Esophagus mucosa (tissue), 1 donor: ENCODE measurements at places on chromosomes 2 and 18.
A peak's percentile ranks its signal among the peaks of the same experiment; 100 is the strongest.

GRCh38 chr2:220276741-220277444 lies 649.5 kb downstream of the SLC4A3 start:
- ATAC-seq, result no peak

DNA sequence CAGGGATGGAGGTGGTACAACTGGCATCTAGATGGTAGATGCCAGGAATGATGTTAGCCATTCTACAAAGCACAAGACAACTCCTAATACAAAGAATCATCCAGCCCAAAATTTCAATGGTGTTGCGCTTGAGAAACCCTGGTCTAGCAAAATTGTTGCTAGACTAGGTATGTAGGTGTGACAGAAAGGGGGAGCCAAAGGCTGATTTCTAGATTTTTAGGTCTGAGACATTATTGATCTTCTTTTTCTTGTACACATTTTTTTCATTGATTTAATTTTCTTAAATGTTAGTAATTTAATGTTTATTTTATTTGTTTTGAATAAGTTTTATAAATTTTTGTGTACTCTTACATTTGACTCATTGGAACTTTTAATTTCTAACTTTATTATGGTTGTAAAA lies 216.4 kb downstream of the FSIP2 start:
- no peak for ATAC-seq

DNA sequence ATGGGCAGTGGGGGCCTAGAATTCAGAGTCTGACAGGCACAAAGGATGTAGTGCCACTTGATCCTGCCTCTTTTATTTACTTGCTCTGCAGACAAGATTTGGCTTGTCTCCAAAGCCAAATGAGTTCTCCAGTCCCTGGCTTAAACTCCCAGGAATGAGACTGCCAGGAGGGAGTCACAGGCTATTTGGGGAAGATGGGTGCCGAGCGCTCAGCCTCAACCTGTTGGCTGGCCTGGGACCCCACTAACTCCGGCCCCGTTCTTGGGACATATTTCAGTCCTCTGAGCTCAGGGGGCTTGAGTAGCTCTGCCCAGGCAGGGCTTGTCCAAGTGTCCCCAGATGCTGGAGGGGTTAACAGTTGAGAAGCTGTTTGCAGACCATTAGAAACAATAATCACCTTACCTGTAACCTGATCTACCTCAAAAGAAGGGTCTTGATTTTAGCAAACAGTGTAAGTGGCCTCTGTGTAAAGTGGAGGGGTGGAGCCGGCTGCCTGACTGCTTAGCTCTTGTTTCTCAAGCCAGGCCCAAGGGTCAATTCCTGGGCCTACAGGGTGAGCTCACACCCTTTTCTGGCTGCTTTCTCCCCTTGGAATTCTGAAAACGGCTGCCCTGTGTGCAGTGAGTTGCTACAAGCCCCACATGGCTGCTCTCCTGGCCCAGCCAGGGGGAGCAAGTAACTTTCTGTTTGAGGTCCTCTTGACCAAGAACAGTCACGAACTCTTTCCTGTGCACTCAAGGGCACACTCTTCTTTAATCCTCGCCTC lies 27.1 kb upstream of the FZD5 start:
- ATAC-seq, result no peak

- no peak for ATAC-seq
Measured at GRCh38 chr18:67730886-67731285, 214.4 kb upstream of the DSEL start.

DNA sequence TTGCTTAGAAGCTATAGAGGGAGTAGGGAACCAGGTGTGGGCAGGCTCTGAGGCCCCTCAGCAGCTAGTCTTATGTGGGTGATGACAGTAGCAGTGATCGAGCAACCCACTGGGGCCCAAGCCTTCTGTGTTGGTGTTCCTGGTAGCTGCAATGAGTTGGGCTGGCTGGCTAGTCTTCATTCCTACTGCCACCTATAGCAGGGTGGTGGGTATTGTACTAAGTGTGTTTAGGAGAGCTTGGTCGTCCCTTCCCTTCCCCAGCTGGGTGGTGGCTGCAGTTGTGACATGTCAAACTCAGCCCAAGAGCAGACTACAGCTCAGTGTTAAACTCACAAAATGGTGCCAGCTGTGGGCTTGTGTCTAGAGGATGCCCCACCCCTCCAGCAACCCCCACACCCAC lies 486.1 kb upstream of the UBE2E3 start:
- ATAC-seq, result no peak

- ATAC-seq, result no peak
Measured at GRCh38 chr2:79982445-79982844, 322.1 kb downstream of the LRRTM1 start.

DNA sequence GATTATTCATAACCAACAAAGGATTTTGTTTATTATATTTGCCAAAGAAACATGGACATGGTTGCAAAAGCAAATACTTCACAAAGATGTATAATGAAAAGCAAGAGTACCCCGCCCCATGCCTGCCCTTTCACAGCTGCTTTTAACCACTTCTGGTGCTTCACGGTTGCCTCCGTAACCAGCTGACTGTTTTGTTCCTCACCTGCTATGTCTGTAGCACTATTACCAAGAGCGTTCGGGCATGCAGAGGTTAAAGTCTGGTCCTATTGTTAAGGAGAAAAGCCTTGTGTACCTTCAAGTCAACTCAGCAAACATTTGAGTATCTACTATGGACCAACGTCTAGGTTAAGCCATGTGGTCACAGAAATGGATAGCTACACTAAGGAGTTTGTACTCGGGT lies 115.2 kb upstream of the FOSL2 start:
- ATAC-seq, result no peak

GRCh38 chr2:212974692-212975091 lies 176.7 kb downstream of the IKZF2 start:
- ATAC-seq, result peak; percentile 82

DNA sequence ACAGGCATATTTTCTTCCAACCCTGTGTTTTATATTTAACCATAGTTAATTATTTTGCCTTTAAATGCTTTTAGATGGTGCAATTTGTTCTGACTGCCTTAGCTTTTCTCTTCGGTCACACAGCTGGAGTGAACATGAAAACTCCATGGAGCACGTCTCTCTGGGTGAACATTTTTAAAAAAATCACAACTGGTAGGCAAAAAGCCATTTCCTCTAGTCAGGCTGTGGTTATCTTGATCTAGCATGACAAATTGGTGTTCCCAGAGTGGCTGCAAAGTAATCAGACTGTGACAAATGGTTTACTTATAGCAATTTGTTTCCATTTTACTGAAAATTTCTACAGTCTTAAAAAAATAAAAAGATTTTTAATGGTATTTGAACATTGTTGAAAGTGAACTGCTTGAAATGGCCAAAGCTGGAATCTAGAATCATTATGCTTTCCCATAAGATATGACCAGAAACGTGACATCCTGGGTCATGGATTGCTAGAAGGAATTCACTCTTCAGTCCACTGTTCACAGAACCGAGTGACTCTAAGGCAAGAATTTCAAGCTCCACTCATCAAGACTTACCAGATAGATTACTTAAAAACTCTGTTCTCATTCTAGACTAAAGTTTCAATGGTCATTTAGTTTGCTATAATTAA lies 703.6 kb downstream of the CPS1 start:
- ATAC-seq, result no peak

- ATAC-seq, result no peak
Measured at GRCh38 chr2:105842555-105842954, 97.8 kb downstream of the NCK2 start.

- ATAC-seq, result no peak
Measured at GRCh38 chr2:26462100-26462499, 15.8 kb downstream of the OTOF start.

- ATAC-seq, result no peak
Measured at GRCh38 chr2:220192994-220193753, 565.7 kb downstream of the SLC4A3 start.

- no peak for ATAC-seq
Measured at GRCh38 chr2:173814306-173814705, 150.9 kb downstream of the SP3 start.

- no peak for ATAC-seq
Measured at GRCh38 chr2:141393214-141393545, 737.6 kb downstream of the LRP1B start.

DNA sequence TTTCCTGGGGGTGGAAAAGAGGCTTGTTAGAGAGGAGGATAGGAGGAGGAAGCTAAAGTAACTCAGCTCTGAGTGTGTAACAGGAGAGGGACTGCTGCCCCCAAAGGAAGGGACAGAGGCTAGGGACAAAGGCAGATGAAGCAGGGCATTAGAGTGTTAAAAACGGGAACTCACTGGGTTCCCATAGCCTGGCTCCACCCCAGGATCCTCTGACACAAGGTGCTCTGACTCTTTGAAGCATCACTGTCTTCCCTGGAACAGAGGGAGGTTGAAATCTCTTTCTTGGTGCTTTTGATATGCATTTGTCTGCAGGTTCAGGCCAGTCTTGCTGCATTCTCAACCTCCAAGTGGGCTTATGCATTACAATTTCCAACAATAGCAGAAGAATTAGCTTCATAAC lies 22.9 kb downstream of the IL36A start:
- no peak for ATAC-seq

DNA sequence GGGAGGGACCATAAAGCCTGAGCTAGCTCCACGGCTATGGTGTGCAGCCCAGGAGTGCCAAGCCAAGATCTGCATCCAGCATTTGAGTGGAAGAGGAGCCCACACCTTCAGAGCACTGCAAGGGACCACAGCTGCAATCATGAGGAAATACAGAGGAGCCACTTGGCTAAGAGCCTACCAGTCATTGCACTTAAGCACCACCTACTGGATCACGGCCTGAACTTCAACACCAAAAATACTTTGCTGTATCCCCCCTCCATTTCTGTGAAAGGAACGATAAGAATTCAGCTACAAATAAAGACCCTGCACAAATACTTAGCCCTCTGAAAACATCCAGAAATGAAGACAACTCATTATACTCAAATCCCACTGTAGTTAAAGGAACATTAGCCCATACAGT lies 545.3 kb downstream of the TSN start:
- no peak for ATAC-seq

GRCh38 chr2:190973726-190974628 lies 40.0 kb downstream of the STAT1 start:
- ATAC-seq, result no peak

DNA sequence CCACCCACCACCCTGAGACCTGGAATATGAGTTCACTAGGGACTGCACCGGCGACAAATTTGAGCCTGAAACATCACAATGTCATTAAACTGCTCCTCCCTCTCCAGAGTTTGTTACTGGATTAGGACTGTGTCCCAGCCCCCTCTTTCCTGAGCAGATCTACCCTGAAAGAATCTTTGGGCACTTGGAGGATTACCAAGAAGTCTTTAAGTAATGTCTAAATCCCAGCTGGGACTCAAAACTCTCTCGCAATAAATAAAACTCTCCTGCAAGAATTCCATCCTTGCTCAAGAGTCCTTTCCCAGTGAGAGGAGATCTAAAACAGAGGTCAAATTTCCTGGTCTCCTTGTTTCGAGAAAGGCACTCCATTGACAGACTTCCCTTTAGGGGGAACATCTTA lies 20.9 kb downstream of the GKN2 start:
- ATAC-seq, result no peak

- ATAC-seq, result peak; percentile 40
Measured at GRCh38 chr2:113391073-113391472, 46.4 kb upstream of the ZNG1B start.

DNA sequence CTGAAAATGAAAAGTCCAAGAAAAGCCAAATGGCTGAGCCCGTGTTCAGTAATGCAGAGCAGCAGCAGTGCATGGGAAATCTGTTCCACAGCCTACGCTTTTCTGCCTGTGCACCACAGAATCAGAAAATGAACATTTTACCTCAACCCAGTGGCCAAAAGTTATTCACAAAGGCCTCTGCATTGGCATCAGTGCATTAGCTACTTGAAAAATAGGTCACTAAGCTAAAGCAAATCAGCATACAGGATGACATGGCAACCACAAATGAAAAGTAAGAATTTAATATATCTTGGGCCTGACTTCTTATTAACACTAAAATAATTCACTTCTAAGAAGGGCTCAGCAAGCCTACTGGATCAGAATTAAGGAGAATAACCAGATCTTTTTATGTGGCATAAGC lies 1145.3 kb upstream of the CHAC2 start:
- no peak for ATAC-seq

DNA sequence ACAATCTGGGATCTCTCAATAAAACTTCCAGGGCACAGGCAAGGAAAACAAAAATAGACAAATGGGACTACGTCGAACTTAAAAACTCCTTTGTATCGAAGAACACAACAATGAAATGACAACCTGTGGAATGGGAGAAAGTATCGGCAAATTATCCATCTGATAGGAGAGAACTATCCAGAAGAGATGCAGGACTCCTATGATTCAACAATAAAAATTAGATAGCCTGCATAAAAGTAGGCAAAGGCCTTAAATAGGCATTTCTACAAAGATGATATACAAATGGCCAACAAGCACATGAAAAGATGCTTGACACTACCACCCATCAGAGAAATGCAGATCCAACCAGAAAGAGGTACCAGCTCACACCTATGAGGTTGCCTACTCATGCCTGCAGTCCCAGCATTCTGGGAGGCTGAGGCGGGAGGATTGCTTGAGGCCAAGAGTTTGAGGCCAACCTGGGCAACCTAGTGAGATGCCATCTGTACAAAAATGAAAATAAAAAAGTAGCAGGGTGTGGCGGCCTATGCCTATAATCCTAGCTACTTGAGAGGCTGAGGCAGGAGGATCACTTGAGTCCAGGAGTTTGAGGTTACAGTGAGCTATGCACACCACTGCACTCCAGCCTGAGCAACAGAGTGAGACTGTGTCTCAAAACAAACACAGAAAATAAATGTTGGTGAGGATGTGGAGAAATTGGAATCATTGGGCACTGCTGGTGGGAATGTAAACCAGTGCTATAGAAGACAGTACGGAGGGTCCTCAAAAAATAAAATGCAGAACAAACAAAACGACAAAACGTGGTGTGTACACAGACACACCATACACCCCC lies 21.6 kb downstream of the TWIST2 start:
- no peak for ATAC-seq

DNA sequence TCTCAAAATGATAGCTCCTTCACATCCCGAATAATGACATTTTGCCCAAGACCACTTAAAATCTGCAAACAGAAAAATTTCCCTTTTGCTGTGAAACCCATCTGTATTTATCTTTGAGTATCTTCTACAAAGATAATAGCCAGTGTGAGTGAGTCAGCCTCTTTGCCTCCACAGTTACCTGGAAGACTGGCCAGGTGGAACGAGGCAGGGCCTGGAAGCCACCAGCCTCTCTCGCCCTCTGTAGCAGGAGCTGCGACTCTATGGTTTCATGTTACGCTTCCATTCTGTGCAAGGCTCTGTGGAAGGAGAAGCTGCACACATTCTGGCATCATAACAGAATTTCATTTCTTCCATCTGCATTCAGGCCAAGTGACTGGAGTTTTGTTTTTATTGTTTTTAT lies 9.5 kb downstream of the ELP2 start:
- ATAC-seq, result no peak
